ENCODE measurements at places on chromosomes 4 and X. TPM values are rescaled to one million over a fixed set of nuclear protein-coding genes. Genes with fewer than 3 reads are reported as not detected.

GRCh38 chr4:140136509-140136908, 17.5 kb downstream of the MAML3 start:
- H3K36me3 ChIP-seq, result no peaks in the 10 kb centered on the region
- H3K27me3 ChIP-seq, result no peaks in the 10 kb centered on the region
- H3K4me1 ChIP-seq, result peaks cover 15% of the 10 kb centered on the region
- no peak overlapping the region for H3K27ac ChIP-seq
- H3K4me3 ChIP-seq, result no peak overlapping the region
- no peak for DNase-seq

L1CAM gene
- 19.9 TPM for total RNA-seq

PLK4 gene
- total RNA-seq, result 40.2 TPM

GRCh38 chrX:133610056-133610455, 194.8 kb upstream of the GPC4 start:
- no peak for DNase-seq
- no peak overlapping the region for H3K27ac ChIP-seq
- H3K36me3 ChIP-seq, result peaks cover 11% of the 10 kb centered on the region
- H3K27me3 ChIP-seq, result no peaks in the 10 kb centered on the region
- no peak overlapping the region for H3K4me3 ChIP-seq
- no peaks in the 10 kb centered on the region for H3K4me1 ChIP-seq

DNA sequence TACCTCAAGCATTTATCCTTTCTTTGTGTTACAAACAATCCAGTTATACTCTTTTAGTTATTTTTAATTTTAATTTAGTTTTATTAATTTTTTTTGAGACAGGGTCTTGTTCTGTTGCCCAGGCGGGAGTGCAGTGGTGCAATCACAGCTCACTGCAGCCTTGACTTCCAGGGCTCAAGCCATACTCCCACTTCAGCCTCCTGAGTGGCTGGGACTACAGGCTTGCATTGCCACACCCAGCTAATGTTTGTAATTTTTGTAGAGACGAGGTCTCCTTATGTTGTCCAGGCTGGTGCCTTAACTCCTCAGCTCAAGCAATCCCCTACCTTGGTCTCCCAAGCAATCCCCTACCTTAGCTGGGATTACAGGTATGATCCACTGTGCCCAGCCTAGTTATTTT, 45.9 kb downstream of the CDKL5 start:
- H3K4me1 ChIP-seq, result no peaks in the 10 kb centered on the region
- no peaks in the 10 kb centered on the region for H3K27me3 ChIP-seq
- H3K4me3 ChIP-seq, result no peak overlapping the region
- no peak for DNase-seq

DNA sequence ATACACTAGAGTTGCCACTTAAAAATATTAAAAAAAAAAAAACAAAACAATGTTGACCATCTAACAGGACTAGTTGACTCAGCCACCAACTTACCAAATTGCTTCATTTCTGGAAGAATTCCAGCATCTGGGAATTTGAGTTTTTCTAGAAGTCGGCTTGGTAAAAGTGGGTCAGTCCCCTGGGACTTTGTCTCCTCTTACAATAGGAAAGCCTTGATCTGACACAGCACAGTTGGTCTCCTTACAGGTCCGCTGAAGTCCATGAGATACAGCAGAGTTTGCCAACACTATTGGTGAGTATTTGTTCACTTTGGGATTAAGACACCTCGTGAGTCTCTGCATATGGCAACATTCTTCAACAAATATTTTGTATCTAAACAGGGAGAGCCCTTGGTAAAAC, 18.2 kb upstream of the DDIT4L start:
- no peak overlapping the region for H3K4me3 ChIP-seq
- no peaks in the 10 kb centered on the region for H3K36me3 ChIP-seq
- H3K27me3 ChIP-seq, result no peaks in the 10 kb centered on the region
- no peak overlapping the region for H3K27ac ChIP-seq

TLR6 gene
- total RNA-seq, result 0.07 TPM

GRCh38 chr4:183158062-183158461, 59.0 kb downstream of the WWC2 start:
- no peak for DNase-seq
- peaks cover 7% of the 10 kb centered on the region for H3K4me1 ChIP-seq
- H3K4me3 ChIP-seq, result no peak overlapping the region
- H3K36me3 ChIP-seq, result peaks cover 5% of the 10 kb centered on the region
- no peaks in the 10 kb centered on the region for H3K27me3 ChIP-seq

DNA sequence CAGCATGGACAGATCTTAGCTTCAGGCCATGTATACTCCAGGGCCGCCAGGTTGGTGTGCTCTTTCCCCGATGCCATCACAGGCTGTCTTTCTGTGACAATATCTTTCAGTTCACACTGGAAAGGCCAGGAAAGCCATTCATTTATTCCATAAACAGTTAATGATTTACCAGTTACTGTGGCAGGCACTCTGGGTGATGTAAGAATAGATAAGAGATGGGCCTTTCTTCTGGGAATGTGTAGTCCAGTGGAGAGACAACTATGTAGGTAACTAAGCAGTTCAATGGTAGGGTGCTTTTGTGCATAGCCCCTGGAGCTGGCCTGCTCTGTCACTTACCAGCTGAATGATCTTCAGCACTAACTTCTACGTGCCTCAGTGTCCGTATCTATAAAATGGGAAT, 46.3 kb upstream of the LEF1 start:
- H3K4me3 ChIP-seq, result no peak overlapping the region
- H3K27ac ChIP-seq, result no peak overlapping the region
- H3K4me1 ChIP-seq, result no peaks in the 10 kb centered on the region
- no peak for DNase-seq

DNA sequence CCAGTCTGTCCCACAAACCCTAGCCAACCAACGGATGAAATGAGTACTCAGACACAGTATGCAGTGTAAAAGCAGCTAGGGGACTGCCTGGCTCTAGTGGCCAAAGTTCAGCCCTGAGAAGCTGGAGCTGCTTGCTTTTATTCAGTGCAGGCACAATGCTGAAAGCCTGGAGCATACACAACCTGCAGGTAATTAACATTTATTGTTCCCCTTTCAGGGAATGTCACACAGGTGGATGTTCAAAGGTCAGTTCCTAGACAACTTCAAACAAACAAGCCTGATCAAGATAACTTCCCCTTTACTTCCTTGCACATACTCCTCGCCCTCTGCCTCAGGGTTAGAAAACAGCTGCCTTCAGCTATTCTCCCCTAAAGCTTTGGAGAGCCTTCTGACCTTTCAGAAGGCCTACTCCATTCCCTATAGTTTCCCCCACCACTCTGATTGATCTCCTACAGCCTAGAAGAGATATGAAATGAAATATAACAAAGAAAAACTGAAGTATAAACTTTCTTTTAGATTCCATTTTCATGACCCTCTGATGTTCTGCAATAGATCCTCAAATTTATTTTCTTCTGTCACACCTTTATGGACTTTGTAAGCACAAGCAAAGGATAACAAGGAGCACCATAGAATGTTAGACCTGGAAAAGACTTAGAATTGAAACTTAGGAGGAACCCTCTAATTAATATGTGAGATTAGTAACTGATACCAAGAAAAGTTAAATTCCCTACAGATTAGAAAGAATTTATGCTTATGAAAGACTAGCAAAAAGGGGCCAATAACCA, 6.8 kb upstream of the DCAF8L1 start:
- H3K36me3 ChIP-seq, result no peaks in the 10 kb centered on the region
- no peaks in the 10 kb centered on the region for H3K27me3 ChIP-seq

BEX3 gene
- total RNA-seq, result 305 TPM

ARHGEF38 gene
- not detected for total RNA-seq

- no peaks in the 10 kb centered on the region for H3K4me1 ChIP-seq
- H3K27ac ChIP-seq, result no peak overlapping the region
- H3K36me3 ChIP-seq, result no peaks in the 10 kb centered on the region
These were observed 127.5 kb upstream of the ANXA10 start for GRCh38 chr4:167964766-167965373.

- no peaks in the 10 kb centered on the region for H3K27me3 ChIP-seq
- H3K27ac ChIP-seq, result no peak overlapping the region
- H3K4me3 ChIP-seq, result no peak overlapping the region
- H3K36me3 ChIP-seq, result no peaks in the 10 kb centered on the region
- H3K4me1 ChIP-seq, result no peaks in the 10 kb centered on the region
- DNase-seq, result no peak
These were observed 55.8 kb downstream of the XAGE2 start for GRCh38 chrX:52424656-52425055.

UGT2B11 gene
- total RNA-seq, result not detected

Measured in H9 (cell line).